ENCODE measurements at places on chromosomes 11 and 22.

- peak; percentile 58 for DNase-seq
These were observed 9.1 kb downstream of the LMF2 start for GRCh38 chr22:50498322-50498890.

GRCh38 chr22:20918663-20919218, 1.5 kb downstream of the CRKL start:
- DNase-seq: no peak

DNA sequence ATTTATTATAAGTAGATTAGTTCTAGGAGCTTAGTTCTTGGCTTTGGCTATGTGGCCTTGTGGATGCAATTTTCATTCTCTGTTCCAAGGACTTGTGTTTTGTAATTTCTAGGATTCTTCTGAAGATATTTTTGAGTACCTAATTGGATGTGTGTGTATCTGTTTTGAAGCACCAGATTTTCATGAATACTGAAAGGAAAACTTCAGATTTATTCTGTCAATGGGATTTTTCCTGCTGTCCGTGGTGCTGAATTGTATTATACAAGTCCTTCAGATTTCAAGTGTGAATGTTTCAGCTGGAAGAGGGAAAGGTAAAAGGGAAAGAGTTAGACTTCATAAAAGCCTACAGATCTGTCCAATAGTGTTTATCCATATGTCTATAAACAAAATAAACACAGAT, 18.2 kb upstream of the SYN3 start:
- no peak for DNase-seq

- DNase-seq: no peak
These were observed 1.0 kb upstream of the ATG2A start for GRCh38 chr11:64918017-64918416.

- DNase-seq: no peak
These were observed 6.5 kb upstream of the NUP160 start for GRCh38 chr11:47854667-47855066.

DNA sequence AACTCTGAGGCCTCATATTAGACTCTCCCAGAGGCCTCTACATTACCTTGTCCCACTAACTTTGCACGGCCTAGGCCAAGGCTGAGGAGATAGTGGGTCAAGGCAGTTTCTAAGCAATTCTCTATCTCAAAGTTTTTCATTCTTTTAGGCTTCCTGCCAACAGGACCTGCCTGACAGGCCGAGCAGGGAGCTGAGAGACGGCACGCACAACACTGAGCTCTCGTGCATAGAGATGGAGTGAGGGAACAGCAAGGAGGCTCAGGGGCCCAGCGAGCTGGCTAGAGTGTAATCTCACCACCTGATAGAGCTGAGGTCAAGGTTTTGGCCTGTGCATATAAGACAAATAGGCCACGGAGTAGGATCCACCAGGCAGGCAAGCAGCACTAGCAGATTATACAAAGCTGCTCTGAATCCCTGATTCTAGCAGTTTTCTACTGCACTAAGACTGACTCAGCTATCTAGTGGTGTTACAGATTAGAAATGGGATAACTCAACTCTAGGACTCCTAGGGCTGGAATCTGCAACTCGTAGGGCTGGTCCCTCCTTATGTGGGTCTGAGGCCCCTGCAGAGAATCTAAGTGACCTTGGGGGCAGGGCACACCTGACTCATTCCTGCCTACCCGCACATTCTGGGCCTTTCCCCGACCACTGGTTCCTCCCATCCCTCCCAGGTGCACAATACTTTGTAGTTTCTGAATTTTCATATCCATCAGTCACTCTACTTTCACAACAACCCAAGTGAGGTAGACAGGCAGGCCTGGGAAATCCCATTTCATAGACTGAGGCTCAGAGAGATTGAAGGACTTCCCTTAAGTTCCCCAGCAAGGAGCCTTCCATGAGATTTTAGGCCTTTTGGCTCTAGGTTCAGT, 1.7 kb downstream of the CYB5R2 start:
- no peak for DNase-seq

DNA sequence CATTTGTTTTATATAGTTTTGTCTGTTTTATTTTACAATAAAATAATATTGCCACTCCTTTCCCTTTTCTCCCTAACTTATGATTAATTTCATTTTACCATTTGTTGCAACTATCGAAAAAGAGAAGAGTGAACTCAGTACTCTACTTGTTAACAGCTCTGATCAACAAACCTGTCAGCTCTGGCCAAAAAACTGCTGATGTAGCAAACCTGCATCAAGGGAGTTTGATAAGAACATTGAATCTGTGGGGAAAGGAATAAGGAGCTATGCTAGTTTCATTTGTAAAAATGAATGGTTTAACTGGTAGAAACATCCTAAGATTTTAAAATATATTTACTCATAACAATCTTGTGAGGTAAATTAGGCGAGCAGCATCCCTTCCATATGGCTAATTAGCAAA, 42.9 kb downstream of the EIF4ENIF1 start:
- DNase-seq: no peak

DNA sequence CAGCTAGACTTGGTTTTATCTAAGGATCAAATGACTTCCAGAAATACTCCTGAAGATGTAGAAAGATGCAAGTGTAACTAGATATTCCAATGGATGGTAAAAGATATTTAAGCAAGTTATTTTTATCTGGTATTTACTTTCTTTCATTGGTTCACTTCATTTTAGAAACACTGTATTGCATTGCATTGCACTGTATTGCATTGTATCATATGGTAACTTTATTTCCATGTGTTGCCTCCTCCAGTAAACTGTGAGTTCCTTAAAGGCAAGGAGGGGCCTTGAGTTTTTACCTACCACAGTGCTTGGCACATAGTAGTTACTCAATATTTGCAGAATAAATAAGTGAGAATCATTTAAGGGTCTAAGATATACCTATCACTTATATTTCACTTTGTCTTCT, 31.8 kb upstream of the FLI1 start:
- DNase-seq: no peak

DNA sequence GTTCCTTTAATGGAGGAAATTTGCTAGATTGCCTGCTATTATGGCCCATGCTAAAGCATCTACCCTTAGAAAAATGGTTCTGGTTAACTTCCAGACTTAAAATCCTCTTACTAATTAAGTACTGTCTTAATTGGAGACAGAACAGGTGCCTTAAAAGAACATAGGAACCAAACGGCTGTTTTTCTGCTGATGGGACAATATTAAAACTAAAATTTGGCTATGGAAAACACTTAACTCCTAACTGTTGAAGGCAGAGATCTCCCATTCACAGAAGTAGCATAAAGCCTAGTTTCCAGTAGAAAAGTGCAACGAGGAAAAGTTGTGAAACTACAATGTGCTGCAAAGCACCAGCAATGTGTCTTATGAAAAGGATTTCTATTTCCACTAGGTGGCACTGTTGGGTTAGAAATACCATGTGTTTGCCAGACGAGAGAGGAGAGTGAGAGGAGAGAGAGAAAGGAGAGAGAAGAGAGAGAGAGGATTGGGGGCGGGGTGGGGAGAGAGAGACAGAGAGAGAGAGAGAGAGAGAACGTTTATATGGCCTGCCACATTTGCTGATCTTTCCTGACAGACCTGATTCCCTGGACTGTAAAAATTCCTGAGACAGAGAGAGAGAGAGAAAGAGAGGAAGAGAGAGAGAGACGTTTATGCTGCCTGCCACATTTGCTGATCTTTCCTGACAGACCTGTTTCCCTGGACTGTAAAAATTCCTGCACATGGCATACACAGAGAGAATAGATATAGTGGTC, 51.5 kb downstream of the FAM181B start:
- DNase-seq: peak; percentile 44

DNA sequence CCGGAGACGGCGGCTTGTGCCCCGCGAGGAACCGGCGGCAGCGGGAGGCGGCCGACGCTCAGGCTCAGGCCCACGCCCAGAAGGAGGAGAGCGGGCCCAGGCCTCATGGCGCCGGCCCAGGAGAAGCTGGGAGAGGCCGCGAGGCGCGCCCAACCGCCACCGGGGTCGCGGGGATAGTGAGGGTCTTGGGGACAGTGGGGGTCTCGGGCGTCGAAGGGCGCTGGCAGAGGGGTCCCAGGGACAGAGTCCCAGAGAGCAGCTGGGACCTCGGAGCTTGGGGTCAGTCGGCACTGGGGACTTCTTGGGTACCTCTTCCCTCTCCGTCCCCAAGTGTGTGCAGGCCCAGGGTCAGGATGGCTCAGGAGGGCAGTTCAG, at the start of gene PKDREJ:
PKDREJ (minus strand) TSS at position 128 of the 375 bp plus-strand sequence; CDS start at position 107, 21 bp downstream.
- no peak for DNase-seq

- no peak for DNase-seq
These were observed 597.2 kb upstream of the ANO3 start for GRCh38 chr11:25734591-25735211.

DNA sequence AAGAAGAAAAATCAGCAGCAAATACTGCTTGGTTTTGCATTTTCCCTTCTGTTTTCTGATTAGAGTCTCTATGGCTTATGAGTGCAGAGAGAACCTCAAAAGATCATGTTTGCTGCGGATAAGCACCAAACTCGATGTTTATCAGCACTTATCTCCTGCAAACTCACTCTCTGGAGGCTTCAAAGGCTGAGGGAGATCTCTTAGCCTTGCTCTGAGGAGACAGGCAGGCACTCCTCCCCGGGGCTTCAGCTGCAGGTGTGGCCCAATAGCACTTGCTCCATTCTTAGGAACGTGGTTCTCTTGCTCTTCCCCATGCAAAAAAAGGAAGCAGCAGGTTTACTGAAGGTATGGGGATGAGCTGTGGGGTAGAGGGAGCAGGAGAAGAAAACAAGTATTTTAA, 45.1 kb downstream of the FLI1 start:
- DNase-seq: no peak

GRCh38 chr11:78991681-78992080, 417.0 kb upstream of the NARS2 start:
- no peak for DNase-seq

- DNase-seq: no peak
These were observed 78.6 kb downstream of the MAML2 start for GRCh38 chr11:96264364-96264763.

- no peak for DNase-seq
These were observed 4.5 kb downstream of the LMNTD2 start for GRCh38 chr11:555780-556661.

DNA sequence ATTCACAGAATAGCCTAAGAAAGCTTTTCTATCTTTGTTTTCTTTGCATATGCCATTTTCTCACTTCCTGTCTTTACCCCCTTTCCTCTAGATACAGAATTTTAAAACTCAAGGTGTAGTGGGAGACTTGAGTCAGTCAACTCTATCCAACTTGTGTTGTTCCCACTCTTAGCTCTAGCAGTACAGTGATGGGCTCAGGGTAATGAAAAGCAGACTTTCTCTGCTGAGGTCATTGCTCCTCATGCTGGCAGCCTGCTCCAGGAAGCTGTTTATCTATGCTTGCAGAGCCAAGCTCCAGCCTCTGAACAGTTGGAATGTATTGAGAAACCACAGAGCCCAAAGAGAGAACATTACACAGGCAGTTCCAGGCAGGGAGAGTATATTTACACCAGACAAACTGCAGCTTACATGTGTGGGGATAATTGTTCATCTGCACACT, 68.1 kb downstream of the CSTPP1 start:
- peak; percentile 56 for DNase-seq

DNA sequence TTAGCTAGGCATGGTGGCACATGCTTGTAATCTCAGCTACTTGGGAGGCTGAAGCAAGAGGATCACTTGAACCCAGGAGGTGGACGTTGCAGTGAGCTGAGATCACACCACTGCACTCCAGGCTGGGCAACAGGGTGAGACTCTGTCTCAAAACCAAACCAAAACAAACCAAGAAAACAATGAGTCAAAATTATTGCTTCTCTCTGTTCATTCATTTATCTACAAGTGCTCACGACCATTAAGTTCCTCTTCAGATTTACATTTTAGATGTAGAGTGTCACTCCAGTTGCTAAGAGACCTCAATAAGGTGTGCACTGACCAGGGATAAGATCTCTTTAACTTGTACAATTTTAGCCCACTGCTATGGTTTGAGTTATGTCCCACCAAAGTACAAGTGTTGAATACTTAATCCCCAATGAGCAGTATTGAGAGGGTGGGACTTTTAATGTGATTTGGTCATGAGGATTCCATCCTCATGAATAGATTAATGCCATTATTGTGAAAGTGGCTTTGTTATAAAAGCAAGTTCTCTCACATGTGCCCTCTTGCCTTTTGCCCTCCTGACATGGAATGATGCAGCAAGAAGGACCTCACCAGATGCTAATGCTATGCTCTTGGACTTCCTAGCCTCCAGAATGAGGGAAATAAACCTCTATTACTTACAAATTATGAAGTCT, 7.8 kb downstream of the HNRNPUL2 start:
- DNase-seq: no peak

- no peak for DNase-seq
These were observed 160.4 kb downstream of the ATG16L2 start for GRCh38 chr11:72974487-72975205.

DNA sequence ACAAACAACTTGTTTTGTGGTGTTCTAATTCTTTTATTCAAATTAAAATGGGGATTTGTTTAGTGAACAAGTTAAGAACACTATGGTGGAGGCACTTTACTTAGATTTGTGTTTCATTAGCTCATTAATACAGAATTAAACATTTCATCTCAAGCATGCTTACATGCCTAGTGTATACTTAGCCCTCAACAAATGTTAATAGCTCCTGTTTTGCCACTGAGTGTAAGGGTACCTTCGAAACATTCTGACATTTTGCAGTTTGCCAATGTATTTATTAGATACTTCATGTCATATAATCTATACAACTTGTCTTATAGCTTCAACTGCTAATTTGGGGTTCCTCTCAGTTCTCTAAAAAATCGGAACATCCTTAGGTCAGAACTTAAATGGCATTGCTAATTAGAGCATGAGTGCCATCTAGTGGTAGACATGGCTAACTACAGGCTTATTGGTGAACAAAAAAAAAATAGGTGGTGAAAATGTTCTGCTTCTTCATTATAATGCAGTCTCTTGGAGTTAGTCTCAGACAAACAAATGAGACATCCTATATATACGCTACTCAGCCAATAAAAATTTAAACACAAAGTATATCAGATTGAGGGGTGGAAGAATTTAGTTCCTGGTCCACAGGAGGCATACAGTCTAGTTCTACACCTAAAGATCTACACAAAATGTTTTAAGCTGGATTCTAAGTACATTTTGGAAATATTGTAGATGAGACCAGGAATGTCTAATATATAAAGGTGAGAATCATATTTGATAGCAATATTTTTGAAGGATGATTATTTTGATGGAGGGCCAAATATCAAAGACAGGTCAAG, 4.9 kb upstream of the CNTN5 start:
- DNase-seq: peak; percentile 14

- DNase-seq: no peak
These were observed 66.3 kb downstream of the PRMT3 start for GRCh38 chr11:20453657-20454316.

DNA sequence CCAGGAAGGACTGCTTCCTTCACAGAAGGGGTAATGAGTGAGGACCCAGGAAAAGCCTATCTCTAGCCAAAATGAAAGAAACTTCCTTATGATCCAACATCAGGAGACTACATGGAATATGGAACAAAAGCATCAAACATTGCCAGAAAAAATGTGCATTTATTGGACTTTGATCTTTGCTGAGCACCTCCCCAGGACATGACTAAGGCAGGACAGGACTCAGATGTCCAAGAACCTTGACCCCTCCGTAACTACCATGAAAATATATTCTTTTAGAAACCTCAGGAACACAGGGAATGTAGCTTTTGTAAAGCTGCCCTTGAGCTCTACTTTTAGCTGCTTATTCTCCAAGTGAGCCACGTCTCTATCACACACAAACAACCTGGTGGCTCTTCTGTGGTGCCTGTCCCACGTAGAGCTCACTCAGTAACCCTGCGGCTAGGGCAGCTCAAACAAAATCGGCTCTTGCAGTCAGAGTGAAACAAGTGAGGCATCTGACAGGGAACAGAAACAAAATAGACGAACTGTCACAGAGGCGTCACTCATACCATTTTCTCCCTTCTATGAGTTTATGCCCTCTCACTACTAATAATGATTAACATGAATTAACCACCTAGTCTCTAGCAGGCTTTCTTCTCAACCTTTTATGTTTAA, 471.5 kb upstream of the API5 start:
- DNase-seq: no peak

All from RCC 7860 (cell line).